ENCODE measurements at places on chromosomes 13 and 19. TPM values are rescaled to one million over a fixed set of nuclear protein-coding genes. Genes with fewer than 3 reads are reported as not detected.

- DNase-seq: peak; percentile 54
Observed at GRCh38 chr13:30308548-30308947, 1.2 kb upstream of the KATNAL1 start.

DNA sequence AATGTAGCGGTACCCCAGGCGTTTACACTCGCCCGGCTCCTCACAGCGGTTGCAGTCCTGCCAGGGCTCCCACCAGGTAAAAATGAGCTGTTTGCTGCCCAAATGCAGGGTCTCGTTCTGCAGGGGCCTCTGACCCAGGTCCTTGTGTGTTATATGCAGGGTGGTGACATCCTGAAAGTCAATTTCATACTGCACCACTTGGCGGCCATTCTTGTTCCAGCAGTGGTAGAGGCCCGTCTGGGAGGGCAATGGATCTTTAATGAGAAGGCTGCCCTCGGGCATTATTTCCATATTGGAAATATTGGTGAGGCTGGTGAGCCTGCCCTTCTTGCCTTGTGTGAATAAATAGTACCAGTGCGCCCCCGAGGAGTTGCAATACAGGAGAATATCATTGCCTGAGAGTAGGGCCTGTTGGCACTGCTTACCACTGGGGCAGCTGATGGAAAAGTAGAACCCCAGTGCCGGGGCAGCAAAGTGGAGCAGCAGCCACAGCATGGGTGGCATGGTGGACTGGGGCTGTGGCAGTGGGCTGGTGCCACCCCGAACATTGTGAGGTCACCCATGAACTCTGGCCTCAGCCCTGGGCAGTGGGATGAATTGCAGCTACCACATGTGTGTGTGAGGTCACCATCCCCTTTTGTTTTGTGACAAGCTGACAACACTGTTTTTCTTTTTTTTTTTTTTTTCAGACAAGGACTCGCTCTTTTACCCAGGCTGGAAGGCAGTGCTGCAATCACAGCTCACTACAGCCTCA, at the start of gene FAM187B:
Gene FAM187B, minus strand, starts transcription at position 563 of the 754 bp plus-strand sequence. Its CDS starts 59 bp downstream, at position 504.
- no peak for DNase-seq

GRCh38 chr13:110187641-110188161, 119.3 kb downstream of the COL4A1 start:
- peak; percentile 38 for DNase-seq

DNA sequence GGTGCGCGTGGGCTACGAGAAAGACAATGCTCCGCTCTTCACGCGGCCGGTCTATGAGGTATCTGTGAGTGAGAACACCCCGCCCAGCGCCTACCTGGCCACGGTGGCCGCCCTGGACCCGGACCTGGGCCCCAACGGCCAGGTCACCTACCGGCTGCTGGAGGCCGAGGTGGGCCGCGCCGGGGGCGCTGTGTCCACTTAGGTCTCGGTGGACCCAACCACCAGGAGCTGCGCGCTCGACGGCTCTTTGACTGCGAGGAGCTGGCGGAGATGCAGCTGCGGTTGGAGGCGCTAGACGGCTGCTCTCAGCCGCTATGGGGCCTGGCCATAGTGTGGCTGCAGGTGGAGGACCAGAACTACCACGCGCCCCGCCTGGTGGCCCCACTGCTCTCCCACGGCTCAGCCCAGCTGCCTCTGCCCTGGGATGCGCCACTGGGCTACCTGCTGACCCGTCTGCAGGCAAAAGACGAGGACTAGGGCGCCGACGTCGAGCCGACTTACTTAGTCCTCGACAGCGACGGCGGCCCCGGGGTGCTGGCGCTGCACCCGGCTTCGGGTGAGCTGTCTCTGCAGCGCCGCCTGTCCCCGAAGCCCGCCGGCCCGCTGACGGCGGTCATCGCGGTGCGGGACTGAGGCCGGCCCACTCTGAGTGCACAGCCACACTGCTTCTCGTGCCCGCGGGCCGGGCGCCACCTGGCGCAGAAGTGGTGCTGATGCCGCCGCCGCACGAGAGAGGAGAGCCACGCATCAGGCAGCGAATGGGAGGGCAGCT, 173.0 kb downstream of the OLFM4 start:
- DNase-seq: no peak

DNA sequence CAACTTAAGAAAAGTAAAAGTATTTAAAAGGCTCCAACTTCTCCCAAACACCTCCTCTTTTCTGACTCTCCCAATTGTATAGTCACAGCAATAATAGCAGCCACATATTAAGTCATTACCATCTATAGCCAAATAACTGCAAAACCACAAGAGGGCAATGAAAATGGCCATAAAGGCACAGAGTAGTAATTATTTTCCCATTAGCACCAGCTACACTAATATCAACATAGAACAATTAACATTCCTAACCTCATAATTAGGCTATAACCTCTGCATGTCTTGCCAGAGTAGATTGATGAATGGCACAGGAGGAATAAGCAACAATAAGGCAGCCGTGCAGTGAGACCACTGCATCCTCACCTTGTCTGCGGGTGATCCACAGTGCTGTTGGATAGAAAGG, 226.4 kb upstream of the SERP2 start:
- no peak for DNase-seq

- DNase-seq: peak; percentile 4
Observed at GRCh38 chr13:102141625-102142472, 260.0 kb downstream of the FGF14 start.

DNA sequence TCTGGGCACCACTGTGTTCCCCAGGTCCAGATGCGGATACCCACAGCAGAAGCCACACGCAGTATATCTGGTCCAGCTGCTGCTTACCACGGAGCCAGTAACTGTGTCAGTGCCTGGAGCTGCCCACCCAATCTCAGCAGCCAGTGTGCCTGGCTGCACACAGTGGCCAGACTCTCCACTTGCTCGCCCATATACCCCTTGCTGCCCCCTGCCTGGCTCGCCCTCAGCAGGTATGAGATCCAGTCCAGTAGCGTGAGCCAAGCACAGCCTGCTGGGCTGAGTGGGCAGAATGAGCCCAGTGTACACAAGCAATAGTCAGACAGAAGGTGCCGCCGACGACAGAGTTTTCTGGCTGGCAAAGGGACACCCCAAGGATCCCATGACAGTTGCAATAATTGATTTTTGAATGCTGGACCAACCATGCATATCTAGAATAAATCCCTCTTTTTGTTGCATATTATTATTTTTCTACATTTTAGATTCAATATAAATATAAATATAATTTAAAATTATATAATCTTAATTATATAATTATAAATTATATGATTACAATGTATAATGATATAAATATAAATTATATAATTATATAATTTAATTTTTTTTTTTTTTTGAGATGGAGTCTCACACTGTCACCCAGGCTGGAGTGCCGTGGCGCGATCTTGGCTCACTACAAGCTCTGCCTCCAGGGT, 918.8 kb upstream of the MIR17HG start:
- DNase-seq: no peak

- peak; percentile 46 for DNase-seq
Observed at GRCh38 chr13:27273658-27274425, 3.2 kb downstream of the RASL11A start.

GRCh38 chr19:5326986-5327623, 13.5 kb downstream of the PTPRS start:
- no peak for DNase-seq

DNA sequence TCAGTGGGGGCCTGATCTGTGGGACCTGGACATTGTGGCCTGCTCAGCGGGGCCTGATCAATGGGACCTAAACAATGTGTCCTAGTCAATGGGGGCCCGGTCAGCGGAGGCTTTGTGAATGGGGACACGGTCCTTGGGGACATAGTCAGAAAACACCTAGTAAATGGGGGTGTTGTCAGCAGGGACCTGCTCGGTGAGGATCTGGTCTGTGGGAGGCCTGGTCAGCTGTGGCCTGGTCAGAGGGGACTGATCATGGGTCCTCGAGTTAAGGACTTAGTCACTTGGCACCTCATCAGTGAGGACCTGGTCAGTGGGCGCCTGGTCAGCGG, 44.5 kb upstream of the TPM4 start:
- no peak for DNase-seq

GRCh38 chr13:30623392-30623791, 5.7 kb downstream of the USPL1 start:
- no peak for DNase-seq

DNA sequence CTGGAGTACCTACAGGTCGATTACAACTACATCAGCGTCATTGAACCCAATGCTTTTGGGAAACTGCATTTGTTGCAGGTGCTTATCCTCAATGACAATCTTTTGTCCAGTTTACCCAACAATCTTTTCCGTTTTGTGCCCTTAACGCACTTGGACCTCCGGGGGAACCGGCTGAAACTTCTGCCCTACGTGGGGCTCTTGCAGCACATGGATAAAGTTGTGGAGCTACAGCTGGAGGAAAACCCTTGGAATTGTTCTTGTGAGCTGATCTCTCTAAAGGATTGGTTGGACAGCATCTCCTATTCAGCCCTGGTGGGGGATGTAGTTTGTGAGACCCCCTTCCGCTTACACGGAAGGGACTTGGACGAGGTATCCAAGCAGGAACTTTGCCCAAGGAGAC, 4.7 kb downstream of the SLITRK5 start:
- no peak for DNase-seq

- peak; percentile 33 for DNase-seq
Observed at GRCh38 chr13:30037766-30038165, 187.3 kb upstream of the UBL3 start.

DNA sequence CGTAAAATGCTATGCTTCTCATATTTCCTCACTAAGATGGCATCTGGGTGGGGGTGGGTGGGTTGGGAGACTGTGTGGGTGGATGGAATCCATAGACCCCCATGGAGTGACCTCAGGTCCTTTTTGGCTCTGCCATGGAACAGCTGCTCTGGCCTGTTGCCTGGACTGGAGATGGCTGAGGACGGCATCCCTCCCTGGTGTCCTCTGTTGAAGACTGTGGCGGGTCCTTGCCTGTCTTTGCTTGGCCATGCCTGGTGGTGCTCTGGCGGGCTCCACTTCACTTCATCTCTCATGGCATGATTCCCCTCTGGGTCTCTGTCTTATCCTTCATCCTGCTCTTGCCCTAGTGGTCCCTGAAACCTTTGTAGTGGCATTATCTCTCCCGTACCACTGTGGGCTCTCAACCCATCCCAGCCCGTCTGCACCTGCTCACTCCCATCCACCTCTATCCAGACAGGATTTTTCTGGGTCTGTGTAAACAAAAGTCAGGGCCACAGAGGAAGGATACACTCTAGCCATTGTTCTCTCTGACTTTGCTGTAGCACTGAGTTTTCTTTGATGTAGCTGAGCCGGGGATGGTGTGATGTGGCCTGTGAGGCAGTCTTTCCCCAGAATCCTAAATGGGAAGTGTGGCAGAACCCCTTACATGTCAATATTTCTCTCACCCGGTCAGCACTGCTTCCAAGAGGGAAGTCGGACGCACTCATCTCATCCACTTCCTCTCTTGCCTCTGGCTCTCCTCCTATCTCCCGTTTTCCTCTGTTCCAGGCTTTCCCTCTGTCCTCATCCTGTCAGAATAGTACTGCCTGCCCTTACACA, 36.1 kb downstream of the WDFY2 start:
- no peak for DNase-seq

DNA sequence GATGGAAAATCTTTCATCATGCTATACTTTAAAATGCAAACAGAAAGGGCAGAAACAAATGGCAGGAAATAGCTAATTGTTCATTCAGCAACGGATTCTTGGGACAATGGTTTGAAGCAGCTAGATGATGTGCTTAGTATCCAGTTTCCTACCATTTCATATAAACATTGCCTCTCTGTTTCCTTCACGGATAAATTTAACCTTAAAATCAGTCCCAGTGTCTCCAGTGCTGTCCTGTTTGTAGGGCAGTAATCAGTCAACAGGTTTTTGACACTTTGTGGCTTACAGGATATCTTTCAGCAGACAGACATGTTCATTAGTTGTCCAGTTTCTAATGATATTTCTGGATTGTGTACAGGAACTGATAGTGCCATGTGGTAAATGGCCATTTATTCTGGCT, 24.7 kb upstream of the RB1 start:
- DNase-seq: no peak

DNA sequence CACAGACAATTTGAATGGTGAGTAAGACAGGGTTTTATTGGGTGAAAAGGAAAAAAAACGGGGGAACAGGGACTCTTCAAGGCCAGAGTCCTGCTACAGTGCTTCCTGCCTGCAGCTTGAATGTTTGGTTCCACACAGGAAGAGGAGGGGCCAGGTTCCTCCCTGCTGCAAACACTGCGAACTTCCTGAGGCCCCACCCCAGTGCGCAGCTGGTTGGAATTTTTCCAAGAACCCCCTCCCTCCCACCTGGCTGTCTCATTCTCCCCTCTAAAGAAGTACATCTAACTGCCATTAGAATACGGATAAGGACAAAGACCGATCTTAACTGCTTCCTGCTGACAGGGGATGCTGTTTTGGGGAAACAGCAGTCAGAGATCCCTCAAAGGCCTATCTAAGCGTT, 184.9 kb downstream of the GGACT start:
- DNase-seq: no peak

GRCh38 chr19:4970558-4971423, 1.9 kb downstream of the KDM4B start:
- no peak for DNase-seq

- DNase-seq: peak; percentile 18
Observed at GRCh38 chr13:29799041-29799440, 51.4 kb downstream of the UBL3 start.

GRCh38 chr19:46186717-46187101, 38.7 kb downstream of the IGFL2 start:
- no peak for DNase-seq

DNA sequence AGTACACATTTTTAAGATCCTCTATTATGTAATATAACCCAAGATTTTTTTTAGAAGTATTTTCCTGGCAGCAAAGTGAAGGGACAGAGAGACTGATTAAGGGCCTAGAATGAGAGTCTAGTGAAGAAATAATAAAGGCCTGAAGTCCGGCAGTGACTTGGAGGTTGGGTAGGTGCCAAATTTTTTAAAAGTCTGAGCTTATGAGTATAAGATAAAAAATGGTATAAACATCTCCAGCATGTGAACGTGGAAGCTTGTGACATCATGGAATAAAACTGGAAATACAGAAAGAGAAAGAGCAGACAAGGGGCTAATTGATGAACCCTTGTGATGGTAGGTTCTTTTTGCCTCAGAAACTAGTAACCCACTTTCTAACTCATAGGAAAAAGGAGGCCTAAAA, 174.6 kb downstream of the SUCLA2 start:
- peak; percentile 13 for DNase-seq

- DNase-seq: no peak
Observed at GRCh38 chr19:51821921-51822320, 27.0 kb downstream of the FPR3 start.

Gene PINLYP
- total RNA-seq: 2.5 TPM

Gene TMEM38A
- total RNA-seq: 3.5 TPM

Gene PBX4
- 0.94 TPM for total RNA-seq

Gene SLC6A16
- 0.05 TPM for total RNA-seq

Gene KBTBD6
- 6.9 TPM for total RNA-seq

Gene SPRED3
- total RNA-seq: 3.5 TPM

Gene KIRREL2
- total RNA-seq: 0.17 TPM

Gene CACNG8
- 0.15 TPM for total RNA-seq

Gene PRR12
- 1.3 TPM for total RNA-seq

Gene CDC37
- total RNA-seq: 109 TPM

Gene APOC4
- not detected for total RNA-seq

Measured in M059J (cell line).